T-helper 9 cell (primary cell): ENCODE measurements at places on chromosomes 7 and 10.

DNA sequence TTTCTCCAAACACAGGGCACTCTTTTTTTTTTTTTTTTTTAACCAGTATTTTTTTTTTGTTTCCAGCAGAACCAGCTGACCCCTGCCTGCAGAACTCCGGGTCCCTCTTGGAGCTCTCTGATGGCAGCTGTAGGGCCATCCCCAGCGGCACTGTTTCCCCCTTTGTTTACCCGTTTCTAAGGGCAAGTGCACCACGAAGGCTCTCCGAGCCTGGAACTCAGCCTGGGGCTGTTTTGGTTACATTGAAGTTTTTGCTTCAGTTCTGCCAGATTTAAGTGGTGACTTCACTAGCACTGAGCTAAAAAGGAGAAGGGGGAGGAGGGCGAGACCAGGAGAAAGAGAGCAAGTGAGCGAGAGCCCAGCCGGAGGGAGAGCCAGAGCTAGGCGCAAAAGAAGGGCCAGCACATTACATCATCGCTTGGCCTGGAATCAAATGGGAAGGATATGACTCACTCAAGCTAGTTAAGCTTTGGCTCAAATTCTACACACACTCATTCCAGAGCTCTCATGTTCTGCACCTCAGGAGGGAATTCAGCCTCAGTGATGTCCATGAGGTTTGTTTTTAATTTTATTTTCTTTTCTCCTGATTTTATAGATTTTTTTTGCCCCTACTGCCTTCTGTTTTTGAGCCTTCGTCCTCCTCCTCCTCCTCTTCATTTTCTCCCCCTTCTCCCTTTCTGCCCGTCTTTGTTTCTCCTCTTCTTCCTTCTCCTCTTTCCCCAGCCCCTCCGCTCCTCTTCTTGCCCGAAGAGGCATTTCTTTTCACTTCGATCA is 272.3 kb downstream of the TRIL start:
- DNase-seq: no peak

GRCh38 chr10:91349381-91349780 is 60.8 kb upstream of the HECTD2 start:
- no peak for DNase-seq

GRCh38 chr7:42952328-42952727 is 20.2 kb downstream of the MRPL32 start:
- no peak for DNase-seq

- DNase-seq: no peak
Observed at GRCh38 chr7:28230261-28230660, 49.7 kb upstream of the JAZF1 start.

GRCh38 chr7:75967487-75967997 is 26.9 kb downstream of the TMEM120A start:
- no peak for DNase-seq

GRCh38 chr10:112564337-112564736 is 117.3 kb downstream of the VTI1A start:
- no peak for DNase-seq

- DNase-seq: no peak
Observed at GRCh38 chr10:36880898-36881297, 244.5 kb upstream of the ANKRD30A start.

DNA sequence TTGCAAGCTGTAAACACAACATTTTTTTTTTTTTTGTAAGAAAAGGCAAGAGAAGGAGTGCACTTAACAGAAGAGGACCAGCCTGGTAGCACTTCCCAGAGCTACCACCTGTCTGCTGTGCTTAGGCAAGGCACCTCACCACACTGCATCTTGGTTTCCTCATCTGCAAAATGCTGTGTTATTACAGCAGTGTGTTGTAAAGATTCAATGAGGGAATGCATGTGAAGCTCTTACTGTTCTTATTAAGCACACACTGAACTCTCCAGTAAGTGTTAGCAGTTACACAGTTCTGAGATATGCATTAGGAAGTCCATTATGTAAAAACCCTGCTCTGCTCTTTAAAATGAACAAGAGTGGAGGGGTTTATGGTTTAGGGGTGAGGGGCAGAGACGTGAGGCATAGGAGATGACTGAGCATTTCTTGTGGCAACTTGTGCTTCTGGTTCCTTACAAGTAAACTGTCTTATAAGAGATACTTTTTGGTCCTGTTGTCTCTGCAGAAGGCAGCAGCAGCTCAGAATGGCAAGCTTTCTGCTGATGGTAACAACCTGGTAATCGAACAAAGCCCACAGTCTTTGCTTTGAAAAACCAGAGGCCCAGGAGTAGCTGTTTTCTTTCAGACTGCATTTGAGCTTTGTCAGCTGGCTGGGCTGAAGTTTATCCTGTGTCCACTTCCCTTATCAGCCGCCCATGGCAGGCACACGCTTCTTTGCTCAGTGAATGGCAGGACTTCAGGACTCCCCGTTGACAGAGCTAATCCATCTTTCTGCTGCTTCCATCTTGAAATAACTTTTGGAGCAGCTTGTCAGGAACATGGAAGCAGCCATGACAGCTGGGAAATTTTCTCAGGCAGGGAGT is 98.8 kb upstream of the BMPER start:
- DNase-seq: no peak

- no peak for DNase-seq
Observed at GRCh38 chr7:18426564-18427226, 68.9 kb upstream of the HDAC9 start.

DNA sequence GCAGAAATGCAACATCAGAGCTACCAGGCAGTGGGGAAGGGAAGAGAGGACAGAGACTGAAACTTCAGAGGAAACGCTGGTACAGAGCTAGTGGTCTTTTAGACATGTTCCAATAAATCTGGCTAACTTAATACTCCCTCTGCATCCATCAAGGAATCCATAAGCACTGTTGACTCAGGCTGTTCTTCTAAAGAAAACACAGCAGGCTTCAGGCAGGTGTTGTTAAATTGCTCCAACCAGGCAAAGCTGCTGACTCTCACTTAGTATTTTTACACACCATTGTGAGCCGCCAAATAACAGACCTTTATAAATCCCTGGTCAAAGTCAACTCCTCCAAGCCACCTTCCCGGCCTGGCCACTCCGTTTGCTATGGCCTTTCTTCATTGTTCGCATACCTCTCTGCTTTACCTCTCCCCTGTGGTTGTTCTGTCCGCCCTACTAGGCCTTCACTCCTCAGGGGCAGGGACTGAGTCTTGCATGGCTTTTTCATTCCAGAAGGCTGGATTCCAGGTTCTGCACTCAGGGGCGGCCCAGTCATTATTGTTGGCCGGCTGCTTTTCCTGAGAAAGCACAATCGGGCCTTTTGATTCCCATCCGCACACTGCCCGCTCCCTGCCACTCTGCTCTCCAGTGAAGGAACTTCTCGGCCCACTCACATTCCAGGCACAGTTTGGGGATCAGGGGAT is 18.4 kb downstream of the CREB3L2 start:
- no peak for DNase-seq

- DNase-seq: no peak
Observed at GRCh38 chr10:66192162-66192831, 733.5 kb upstream of the LRRTM3 start.

- DNase-seq: no peak
Observed at GRCh38 chr7:72187179-72187578, 225.0 kb downstream of the CALN1 start.

DNA sequence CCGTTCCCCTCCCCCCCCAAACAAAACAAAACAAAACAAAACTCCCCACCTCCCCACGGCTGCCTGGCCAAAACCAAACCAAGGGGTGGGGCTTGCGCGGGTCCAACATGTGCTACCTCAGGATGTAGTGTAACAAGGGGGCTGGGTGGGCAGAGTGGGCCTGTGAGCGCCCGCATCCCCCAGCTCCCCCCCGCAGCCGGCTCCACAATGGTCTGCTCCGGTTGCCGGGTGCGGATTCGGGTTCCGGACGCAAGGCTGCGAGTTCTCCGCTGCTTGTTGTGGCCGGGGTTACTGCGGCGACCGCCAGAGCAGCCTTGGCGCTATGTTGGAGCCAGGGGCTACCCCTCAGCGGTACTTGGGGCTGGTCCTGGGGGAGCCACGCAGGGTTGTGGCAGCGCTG is 4.9 kb downstream of the C10orf143 start:
- DNase-seq: no peak

DNA sequence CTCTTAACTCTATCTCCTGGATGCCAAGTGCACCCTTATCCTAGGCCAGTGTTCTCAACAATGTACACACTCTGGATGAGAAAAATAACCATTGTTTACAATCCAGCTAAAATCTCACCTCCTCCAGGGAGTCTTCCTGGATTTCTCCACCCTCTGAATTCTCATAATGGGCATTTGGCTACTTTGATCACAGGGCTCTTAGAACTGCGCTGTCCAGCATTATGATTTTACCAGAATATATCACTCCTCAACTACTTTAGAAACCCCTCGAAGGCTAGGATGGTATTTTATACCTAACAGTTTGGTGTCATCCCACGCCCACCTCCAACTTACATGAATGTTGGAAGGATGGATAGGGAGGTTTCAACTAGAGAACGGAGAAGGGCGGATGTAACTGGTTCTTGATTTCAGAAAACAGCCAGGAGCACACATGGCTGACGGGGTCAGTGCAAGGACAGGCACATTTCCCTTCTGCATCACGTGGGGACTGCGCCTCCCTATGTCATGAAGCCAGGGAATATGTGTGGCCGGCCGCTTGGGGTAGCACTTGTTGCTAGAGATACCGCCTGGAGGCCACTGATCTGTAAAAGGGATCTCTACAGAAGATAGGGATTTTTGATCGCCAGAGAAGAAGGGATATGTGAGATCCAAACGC is 1.2 kb upstream of the ATP6V0E2 start:
- DNase-seq: no peak

- DNase-seq: no peak
Observed at GRCh38 chr7:110105840-110106239, 985.1 kb upstream of the LRRN3 start.

- no peak for DNase-seq
Observed at GRCh38 chr10:83605783-83606630, 533.3 kb upstream of the GHITM start.

DNA sequence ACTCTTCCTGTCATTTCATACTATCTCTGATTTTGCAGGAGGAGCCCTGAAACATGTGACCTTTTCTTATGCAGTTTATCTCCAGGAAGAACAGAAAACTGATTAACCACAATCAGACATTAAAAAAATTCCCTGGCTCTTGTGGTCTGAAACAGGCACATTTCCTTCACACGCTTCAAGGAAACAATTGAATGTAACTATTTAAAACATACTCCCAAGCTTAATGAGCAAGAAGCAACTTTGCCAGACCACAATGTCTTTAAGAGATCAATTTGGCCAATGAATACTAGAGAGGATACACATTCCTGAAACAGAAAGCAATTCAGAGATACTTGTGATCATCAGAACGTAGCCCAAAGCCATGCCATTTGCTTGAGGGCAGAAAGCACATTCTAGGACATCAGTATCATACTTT is 65.8 kb downstream of the PIP4K2A start:
- DNase-seq: no peak

DNA sequence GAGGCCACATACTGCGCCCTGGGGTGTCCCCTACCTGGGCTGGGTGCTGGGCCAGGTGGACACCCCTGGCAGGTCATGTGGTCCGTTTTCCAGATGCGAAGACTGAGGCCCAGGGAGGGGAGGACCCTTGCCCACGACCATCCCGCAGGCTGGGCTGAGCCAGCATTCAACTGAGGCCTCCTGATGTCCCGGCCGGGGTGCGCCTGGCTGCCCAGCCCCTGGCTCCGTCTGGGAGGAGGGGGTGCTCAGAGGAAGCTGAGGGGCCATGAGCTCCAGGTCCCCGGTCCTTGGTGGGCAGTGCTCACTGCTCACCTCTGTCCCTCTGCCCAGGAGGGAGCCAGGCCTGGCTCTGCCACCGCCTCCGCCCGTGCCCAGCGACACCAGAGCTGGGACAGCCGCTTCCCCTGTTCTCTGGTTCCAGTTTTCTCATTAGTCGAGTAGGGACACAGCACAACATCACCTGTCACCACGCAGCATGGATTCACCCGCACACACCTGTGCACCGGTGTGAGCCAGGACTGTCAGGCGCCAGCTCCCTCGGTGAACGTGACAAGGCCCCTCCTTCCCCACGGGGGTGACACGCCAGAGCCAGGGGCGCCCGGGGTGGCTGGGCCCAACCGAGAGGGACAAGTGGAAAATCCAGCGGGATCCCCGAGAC is 139.7 kb downstream of the ELFN1 start:
- DNase-seq: no peak

DNA sequence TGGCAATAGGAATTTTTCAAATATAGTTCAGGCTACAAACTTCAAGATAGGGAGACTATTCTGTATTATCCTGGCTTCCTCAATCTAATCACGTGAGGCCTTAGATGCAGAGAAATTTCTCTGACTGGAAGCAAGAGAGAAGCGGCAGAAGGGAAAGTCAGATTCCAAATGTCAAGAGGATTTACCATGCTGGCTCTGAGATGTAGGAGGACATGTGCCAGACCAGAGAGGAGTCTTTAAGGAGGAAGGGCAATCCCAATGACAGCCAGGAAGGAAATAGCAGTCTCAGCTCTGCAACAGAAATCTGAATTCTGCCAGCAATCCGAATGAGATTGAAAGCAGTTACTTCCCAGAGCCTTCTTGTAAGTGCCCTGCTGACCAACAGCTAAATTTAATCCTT is 57.4 kb downstream of the NUTM2E start:
- DNase-seq: no peak

GRCh38 chr7:88835147-88835728 is 39.7 kb upstream of the TEX47 start:
- no peak for DNase-seq

GRCh38 chr10:47306387-47307210 is 6.6 kb downstream of the GDF10 start:
- no peak for DNase-seq

DNA sequence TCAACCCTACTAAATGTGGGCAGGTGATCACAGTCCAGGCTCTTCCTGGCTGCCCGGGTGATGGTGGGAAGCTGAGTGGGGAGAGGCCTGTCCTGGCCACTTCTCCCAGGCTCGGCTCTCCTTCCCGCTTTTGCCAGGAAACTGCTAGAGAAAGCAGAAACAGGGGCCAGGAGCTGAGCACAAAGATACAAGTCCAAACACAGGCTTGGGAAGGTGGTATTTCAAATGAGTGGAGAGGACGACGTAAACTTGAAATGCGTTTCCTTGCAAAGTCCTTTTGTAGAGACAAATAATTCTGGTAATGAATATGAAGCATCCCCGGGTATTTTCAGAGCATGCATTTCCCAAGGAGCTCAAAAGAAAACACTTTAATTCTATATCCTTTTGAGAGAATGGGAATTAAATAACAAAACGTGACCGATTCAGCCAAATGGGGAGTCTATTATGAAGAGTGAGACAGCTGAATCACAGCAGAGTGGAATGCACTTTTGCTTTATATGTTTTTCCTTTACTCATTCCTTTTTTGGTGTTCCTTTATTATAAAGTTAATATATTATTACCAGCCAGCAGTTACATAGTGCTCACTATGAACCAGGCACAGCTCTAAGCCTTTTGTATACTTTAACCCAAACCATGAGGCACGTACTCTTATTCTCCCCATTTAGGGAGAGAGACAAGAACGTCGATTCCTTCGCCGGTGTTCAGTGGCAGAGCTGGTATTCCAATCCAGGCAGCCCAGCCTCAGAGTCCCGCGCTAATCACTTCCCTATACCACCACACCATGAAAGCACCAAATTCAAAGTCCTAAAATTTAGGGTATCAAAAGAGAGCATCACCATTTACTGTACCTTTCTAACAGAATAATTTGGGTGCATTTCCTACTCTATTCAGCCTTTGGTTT is 218.2 kb upstream of the KLF14 start:
- DNase-seq: no peak
